ENCODE measurements at places on chromosomes 5 and 9.

GRCh38 chr9:69153707-69154521 is 20.2 kb upstream of the TJP2 start:
- DNase-seq = no peak

- DNase-seq = no peak
These were observed 394.2 kb upstream of the PAPPA start for GRCh38 chr9:115759426-115759825.

- DNase-seq = no peak
These were observed 74.5 kb downstream of the C7 start for GRCh38 chr5:40983781-40984180.

DNA sequence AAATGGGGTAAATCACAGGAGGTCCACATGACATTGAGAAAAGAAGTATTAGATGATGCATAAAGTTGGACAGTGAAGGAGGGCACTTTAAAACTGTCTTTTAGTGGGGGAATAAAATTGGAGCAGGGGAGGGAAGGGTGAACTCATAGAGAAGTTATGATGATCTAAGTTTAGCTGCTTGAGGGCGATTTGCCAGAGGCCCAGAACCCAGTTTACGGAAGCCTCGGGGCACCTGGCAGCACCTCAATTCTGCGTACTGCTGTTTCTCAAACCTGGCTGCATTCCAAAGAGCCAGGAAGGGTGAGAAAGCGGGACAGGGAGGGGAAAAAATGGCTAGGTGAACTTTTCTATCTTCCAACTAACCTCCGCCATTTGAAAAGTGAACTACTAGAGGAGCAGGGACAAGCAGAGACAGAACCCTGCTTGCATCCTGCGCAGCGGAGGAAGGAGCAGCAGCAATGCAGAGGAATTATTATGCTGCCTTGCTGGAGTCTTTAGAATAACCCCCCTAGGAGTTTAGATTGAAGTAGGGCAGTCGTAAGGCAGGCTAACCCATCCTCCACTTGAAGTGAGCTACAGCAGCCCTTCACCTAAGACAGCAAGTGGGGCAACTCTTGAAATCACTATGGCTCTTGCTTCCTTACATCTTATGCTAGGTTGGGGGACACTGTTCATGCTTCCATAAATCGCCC is 316.8 kb downstream of the BRINP1 start:
- DNase-seq = no peak

DNA sequence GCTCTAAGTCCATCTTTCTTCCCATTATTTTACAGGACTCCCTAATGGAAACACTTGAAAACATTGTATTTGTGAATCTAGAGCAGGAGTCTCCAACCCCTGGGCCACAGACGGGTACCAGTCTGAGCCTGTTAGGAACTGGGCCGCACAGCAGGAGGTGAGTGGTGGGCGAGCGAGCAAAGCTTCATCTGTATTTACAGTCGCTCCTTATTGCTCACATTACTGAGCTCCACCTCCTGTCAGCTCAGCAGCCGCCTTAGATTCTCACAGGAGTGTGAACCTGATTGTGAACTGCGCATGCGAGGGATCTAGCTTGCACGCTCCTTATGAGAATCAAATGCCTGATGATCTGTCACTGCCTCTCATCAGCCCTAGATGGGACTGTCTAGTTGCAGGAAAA is 111.0 kb downstream of the MED27 start:
- no peak for DNase-seq

DNA sequence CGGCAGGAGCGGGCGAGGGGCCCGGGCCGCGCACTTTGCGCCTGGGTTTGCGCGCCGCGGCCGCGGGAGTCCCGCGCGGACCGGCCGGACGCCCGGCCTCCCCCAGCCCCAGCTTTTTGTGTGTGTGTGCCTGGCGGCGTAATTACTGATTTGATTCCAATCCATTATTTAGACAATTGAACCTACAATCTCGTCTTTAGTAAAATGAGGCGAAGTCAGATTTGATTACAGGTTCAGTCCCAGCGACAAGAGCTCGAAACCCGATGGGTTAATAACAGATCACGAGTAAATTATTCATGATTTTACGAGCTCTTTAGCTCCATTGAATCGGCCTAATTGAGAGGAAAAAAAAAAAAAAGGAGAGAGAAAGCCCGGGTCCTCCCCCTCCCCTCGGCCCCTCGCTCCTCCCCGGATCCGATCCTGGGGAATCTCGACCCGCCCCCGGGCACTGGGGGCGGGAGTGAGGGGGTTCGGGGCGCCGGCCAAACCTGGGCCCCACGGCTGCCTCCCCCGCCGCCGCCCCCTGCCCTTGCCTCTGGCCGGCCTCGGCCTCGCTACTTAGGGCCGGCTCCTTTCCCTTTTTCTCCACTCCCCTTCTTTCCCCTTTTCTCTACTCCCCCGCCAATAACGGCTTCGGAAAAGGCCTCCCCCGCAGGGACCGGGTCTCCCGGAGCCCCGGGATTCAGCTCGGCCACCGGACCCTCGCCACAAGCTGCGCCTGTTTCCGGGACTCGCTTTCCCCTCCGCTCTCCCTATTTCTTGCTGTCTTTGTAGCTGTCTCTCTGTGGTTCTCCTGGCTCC is 6.6 kb downstream of the LHX2 start:
- no peak for DNase-seq

- no peak for DNase-seq
These were observed 82.3 kb upstream of the ITGA2 start for GRCh38 chr5:52906845-52907244.

GRCh38 chr9:38277601-38278200 is 114.8 kb upstream of the ALDH1B1 start:
- DNase-seq = no peak

DNA sequence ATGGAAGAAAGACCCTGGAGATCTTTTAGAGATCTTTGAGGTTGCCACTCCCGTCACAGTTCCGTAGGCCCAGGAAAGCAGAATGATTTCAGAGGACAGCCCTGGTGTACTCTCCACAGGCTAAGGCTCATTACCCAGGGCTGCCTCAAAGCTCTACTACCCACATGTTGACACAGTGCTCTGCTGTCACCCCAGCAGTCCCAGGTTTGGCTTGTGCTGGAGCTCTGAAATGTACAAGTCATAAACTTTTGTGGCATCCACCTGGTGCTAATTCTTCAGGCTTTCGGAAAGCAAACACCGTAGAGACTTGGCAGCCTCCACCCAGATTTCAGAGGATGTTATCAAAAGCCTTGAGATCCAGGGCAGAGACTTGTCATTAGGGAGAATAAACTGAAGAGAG is 136.5 kb downstream of the MTRR start:
- DNase-seq = no peak

DNA sequence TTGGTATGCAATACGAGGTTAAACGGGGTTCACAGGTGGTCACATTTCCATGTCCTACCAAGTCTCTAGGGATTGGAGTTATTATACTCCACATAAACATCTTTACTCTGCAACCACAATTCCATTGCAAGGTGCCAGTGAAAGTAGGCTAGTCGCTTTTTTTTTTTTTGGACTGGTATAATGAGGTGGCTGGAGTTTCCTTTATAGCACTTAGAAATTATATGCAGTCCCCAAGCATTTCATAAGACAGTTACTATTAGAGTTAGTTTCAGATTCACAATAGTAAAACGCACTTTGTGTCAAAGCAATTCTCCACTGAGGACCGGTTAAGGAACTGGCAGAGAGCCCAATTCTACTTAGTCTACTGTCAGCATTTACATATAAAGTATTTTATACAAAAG is 1.4 kb downstream of the MEF2C start:
- no peak for DNase-seq

GRCh38 chr5:154372661-154373060 is 73.1 kb upstream of the SAP30L start:
- DNase-seq = no peak

- no peak for DNase-seq
These were observed 137.5 kb downstream of the CPLANE1 start for GRCh38 chr5:37111426-37112382.

DNA sequence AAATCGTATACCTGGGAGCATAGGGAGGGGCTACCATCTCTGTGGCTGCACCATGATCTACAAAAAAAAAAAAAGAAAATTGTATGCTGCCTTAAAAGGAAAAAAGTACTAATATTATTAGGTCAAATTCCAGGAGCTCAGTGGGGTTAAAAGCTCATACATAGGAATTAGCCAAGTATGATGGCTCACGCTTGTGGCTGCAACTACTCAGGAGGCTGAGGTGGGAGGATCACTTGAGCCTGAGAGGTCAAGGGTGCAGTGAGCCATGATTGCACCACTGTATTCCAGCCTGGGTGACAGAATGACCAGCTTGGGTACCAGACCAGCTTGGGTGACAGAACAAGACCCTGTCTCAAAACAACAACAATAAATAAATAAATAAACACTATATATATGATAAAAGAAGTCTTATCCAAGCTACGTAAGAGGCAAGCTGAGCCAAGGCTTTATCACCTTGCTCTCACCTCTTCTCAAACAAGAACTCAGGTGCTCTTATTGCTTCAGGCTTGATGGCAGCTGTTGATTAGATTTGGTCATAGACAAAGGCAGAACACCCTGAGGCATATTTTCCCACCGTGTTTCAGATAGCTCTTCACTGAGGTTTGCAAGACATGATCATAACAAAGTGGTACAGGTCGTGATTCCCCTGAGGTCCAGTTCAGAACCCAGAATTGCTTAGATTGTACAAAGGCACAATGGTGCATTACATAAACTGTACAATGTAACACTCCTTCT is 3.3 kb upstream of the FBXW11 start:
- no peak for DNase-seq

DNA sequence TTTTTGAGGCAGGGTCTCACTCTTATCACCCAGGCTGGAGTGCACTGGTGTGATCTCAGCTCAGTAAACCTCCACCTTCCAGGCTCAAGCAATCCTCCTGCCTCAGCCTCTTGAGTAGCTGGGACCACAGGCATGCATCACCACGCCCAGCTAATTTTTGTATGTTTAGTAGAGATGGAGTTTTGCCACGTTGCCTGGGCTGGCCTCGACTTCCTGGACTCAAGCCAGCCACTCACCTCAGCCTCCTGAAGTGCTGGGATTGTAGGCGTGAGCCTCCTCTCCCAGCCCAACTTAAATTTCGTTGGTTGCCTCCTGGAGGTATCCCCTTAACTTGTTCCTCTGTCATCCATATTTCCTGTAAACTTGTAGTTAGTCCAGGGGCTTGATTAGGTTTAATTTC is 47.2 kb downstream of the RAB24 start:
- no peak for DNase-seq

- DNase-seq = no peak
These were observed 6.9 kb downstream of the PCDHGA12 start for GRCh38 chr5:141437221-141437620.

- no peak for DNase-seq
These were observed 31.3 kb downstream of the CPEB4 start for GRCh38 chr5:173919443-173919842.

DNA sequence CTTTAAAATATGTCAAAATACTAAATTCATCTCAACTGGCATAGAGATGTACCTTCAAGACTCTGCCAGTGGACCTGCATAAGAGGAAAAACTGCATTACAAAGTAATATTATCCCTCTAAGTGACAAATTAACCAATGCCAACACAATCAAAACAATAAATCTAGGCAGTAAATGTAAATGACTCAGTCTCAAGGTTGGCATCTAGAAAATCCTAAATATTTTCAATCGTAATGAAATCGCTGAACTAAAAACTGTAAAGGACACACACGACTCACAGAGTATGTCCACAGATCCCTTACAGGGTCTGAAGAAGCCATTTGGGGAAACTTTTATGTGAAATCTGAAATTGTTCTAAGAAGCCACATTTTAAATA is 31.2 kb downstream of the ERMP1 start:
- no peak for DNase-seq

DNA sequence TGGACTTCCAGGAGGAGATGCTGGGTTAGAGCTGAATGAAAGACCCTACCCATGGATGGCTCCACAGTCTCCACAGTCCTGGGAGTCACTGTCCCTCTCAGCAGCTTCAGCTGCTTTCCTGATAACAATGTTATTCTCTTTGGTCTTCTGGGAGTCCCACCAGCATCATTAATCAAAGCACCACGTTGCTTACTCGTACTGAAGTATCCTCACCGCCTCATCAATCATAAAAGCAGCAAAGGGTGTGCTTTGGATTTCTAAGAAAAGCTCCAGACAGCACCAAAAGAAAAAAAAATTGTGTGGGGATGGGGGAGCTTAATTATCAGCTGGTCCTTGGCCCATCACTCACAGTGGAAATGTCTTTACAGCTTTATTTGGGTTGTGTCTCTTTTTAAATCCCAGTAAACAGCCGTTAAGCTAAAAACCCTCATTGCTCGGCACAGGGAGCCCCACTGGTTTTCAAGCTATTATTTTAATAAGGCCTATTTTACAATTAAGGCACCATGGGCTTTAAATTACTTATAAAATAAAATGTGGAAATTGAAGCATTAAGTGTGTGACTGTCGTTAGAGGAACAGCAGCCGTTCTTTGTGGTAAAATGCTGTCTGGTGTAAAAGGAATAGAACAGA is 538.0 kb downstream of the EBF1 start:
- DNase-seq = no peak

GRCh38 chr9:116156621-116157314 is 3.2 kb downstream of the PAPPA start:
- no peak for DNase-seq

- DNase-seq = no peak
These were observed 8.6 kb upstream of the PRRX2 start for GRCh38 chr9:129656795-129657390.

DNA sequence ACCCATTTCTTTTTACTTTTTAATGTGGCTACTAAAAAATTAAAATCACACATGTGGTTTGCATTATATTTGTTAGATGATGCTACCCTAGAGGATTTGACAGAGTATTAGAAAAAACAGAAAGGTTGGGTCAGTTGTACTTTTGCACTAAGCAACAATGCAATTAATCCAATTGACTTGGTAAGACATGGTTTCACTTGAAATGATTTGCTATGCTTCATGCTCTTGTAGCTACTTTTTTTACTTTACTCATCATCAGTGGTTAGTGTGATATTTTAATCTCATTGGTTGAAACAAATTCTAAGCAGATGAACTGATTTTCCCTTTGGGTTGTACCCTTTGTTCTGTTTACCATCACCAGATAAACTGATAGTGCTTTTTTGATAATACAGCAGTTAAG is 39.4 kb downstream of the HMHB1 start:
- DNase-seq = no peak

- no peak for DNase-seq
These were observed 12.4 kb downstream of the RAPGEF6 start for GRCh38 chr5:131622633-131623032.
